ENCODE measurements at places on chromosomes 11 and 22. TPM values are rescaled to one million over a fixed set of nuclear protein-coding genes. Genes with fewer than 3 reads are reported as not detected.

The TMA7B gene
- not detected for total RNA-seq

The GUCY1A2 gene
- total RNA-seq = under 0.01 TPM

The PRR33 gene
- not detected for total RNA-seq

The SDF2L1 gene
- total RNA-seq = 23.6 TPM

The CCDC89 gene
- total RNA-seq = 0.14 TPM

The SLC22A8 gene
- total RNA-seq = not detected

The TIMM8B gene
- 44.0 TPM for total RNA-seq

The TMPRSS6 gene
- not detected for total RNA-seq

The SPTY2D1 gene
- 23.4 TPM for total RNA-seq

The CYTH4 gene
- total RNA-seq = under 0.01 TPM

The TMPRSS4 gene
- 229 TPM for total RNA-seq

The PYGM gene
- total RNA-seq = 0.34 TPM

The CDON gene
- total RNA-seq = 5.3 TPM

The OR51I1 gene
- not detected for total RNA-seq

The NRGN gene
- total RNA-seq = not detected

The BTG4 gene
- 0.43 TPM for total RNA-seq

The OR51E2 gene
- not detected for total RNA-seq

The CHORDC1 gene
- total RNA-seq = 65.6 TPM

The CEP126 gene
- 1.0 TPM for total RNA-seq

The OR2D2 gene
- under 0.01 TPM for total RNA-seq

The PHLDB1 gene
- total RNA-seq = 38.2 TPM

The CNGA4 gene
- total RNA-seq = 0.07 TPM

The SLC22A6 gene
- not detected for total RNA-seq

The OR52I1 gene
- not detected for total RNA-seq

The KCNK4 gene
- total RNA-seq = not detected

The VPREB1 gene
- not detected for total RNA-seq

The MLC1 gene
- total RNA-seq = not detected

The PLAAT4 gene
- total RNA-seq = 8.6 TPM

The TRIM49 gene
- not detected for total RNA-seq

Data from nasal cavity respiratory epithelium epithelial cell of viscerocranial mucosa (primary cell).